ENCODE measurements at places on chromosomes 6 and 20.

DNA sequence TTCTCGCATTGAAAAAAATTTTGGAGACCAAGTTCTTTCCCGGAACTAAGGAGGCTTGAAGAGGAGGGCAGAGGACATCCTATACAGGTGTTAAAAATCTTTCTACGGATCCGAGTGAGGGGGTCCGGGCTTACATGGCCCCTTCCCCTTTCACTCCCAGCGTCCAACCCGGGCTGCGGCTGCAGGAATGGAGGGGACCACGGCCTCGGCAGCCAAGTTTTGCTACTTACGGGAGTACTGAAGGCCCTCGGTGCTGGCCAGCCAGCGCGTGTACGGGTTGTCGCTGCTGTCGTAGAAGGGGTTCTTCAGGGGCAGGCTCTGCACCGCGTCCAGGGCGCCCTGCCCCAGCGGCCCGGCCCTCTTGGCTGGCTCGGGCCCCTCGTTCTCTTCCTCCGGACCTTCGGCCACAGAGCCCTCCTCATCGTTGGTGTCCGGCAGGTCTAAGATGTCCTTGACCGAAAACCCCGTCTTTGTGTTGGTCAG, 642 bp downstream of the NKX2-2 start:
- DNase-seq: no peak

DNA sequence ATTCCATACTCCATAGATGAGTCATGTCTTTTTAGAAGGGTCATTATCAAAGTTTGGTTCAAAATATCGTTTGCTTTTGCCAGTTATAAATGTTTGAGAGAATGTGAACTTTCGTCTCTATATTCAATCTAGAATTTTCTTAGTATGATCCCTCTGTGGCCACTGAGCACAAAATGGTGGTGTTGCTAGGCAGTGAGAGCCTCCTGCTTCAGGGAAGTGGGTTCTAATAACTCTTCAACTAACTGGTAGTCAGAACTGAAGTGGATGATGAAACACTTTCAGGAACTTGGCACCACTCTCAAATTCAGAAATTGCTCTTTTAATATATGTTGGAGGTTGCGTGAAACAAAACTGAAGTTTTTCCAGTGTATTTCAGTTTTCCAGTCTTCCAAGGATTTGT, 125.0 kb upstream of the DOK5 start:
- DNase-seq: peak; percentile 54

- no peak for DNase-seq
Observed at GRCh38 chr6:52976149-52976548, 18.9 kb downstream of the GSTA4 start.

DNA sequence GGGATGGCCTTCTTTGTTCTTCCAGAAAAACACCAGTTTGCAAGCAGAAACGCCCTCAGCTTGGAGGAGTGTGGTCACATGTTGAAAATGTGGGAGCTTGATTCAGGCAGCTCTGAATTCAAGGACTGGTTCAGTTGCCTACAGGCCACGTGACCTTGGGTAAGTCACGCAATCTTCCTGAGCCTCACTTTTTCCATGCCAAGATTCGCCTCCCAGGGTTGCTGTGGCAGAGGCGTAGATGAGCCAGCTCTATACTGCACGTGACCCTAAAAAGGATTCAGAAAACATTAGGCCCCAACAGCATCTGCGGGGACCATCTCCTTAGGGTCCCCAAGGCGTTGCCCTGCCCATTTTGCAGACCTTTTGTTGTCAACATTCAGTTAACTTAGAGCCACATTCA, 112.0 kb upstream of the SNX9 start:
- DNase-seq: no peak

DNA sequence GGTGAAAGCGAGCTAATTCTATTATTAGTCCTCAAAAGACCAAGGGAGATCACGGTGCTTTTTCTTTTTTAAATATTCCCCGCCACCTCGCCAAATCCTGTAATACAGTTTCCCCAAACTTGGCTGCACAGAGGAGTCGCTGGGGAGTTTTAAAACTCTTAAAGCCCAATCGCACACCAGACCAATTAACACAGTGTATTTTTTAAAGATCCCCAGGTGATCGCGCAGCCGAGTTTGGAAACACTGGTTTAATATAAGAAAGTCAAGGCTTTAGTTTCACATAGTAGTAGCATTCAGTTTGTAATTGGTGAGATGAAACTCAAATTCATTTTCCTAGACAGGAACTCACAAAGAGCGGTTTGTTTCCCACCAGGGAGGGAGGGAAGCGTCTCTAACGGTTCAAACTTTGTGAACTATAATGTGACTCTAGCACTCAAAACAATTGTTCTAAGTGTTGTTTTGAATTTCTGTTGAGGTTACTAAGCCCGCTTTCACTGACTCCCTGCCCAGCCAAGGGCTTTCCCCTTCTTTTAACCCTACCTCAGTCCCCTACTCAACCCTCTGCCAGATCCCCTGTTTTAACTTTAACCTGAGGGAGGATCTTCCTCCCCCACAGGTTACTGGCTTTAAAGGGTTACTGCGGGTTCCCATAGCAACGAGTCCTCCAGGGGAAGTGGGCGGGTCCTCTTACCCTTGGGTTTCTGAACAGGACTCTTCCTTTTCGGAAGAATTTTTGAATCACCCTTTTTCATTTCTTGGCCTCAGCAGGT, 25.7 kb upstream of the BTBD3 start:
- DNase-seq: peak; percentile 76

GRCh38 chr6:73569121-73569520, 48.3 kb upstream of the EEF1A1 start:
- DNase-seq: no peak

DNA sequence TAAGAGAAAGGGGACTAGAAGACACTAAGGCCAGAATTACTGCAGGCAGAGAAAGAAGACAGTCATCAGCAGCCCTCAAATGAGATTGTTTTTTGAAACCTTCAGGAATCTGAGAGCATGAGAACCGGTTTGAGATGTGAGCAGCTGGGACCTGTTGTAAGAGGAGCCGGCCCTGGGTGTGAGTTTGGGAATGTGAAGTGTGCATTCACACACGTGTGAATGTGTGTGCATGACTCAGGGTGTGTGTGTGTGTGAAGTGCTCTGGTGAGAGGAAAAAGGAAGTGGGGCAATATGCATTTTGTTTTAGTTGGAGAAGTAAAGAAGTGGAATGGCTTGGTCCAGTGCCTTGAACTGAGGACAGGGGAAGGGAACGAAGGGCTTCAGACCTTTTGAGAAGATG, 4.3 kb downstream of the SCUBE3 start:
- DNase-seq: peak; percentile 51

DNA sequence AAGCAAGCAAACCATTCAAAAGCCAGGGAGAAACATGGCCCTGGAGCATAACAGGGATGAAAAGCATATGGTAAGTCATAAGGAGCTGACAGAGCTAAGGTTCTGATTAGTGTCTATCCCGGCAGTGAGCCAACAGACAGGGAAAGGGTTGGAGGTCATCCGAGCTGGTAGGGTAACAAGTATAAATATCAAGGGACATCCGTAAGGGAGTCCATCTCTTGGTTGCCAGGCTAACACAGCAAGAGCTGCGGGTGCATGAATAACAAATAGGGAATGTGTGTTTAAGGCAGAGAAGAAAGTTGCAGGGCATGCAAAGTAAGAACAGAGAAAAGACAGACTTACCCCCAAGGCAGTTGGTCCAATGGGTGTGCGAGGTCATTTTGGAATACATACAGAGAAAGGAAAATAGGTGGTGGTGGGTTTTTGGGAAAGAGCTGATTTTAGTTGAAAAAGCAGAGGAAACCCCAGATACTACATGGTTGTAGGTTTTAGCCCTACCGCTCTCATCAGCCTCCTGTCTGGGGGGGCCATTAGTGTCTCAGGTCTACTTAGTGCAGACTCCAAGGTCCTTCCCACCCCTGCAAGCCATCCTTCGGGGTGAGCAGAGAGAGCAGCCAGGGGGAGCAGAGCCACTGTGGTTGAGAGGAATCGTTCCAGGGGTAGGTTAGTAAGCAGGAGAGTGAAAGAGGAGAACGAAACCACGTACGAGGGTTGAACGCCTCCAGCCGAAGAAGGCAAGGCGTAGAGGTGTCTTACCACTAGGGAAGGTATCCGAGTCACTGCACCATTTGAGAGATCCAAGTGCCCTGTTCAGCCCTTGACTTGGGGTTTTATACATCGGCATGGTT, at the start of gene ERVFRD-1:
Gene ERVFRD-1 (minus strand): TSS at position 805 of the 848 bp plus-strand sequence. CDS start 6,415 bp downstream, outside the sequence.
- DNase-seq: no peak

DNA sequence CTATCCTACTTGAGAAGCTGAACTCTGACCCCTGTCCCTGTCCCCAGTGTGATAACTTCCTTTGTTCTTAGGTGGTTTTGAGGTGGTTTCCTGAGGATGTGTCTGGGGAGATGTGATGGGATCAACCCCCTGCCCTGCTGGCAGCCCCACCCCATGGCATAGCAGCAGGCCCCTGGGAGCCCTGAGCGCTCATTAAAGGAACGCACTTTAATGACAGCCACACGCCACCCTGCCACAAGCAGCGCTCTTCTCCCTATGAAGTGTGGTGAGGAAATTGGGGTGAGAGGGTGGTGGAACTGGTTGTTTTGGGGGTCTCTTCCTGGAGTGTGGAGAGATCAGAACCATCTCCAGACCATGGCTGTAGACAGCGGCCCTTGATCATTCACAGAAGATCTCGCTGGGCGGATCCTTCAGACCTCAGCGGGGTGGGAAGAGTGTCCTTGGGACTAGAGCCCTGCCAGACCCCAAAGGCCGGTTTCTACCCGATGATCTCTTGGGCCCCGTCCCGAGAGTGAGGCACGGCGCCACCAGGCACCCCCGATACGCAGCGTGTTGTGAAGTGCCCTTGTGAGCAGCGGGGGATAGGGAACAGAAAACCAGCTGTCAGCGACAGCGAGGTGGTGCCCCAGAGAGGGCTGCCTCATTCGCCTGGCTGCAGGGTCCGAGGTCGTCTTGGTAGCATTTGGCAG, 45.4 kb downstream of the SYNJ2 start:
- no peak for DNase-seq

DNA sequence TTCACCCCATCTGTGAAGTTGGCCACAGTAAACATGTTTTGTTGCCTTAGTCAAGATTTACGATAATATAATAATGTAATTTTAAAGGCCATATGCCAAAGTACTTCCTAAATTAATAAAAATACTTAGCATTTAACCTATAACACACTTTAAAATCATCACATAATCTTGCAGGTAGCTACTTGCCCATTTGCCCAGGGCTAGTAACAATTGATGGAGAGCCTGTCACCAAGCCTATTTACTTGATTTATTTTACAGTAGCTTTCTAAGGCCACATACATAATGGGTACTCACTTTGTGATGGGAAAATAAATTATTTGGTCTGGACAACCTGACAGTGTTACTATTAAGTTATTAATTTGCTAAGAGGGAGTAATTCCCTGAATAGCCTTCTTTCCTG, 14.5 kb downstream of the BTBD9 start:
- DNase-seq: no peak

GRCh38 chr6:52416629-52417151, 3.5 kb upstream of the EFHC1 start:
- peak; percentile 68 for DNase-seq
